GM23338 (cell line): ENCODE measurements at places on chromosomes 1 and 21.

DNA sequence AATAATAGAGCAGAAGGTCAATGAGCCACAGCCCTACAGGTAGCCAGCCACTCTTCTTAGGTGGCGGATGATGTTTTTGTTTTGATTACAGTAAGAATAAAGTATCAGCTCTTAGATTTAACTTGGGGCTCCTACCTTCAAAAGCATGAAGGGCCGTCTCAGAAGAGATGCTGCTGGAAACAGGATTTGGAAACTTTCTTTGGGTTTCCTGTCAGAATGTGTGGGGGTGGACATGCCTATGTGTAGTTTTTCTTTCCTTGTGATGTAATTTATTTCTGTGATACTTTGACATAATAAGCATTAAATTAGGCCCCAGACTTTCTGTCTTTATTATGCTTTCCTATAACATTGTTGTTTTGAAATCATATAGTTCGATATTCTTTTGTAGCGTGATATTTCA lies 1.5 kb downstream of the RAP1A start:
- no peak overlapping the region for H3K27ac ChIP-seq
- H3K4me1 ChIP-seq = peaks cover 19% of the 10 kb centered on the region
- H3K36me3 ChIP-seq = no peaks in the 10 kb centered on the region
- DNase-seq = no peak
- peak overlapping the region; percentile 86 for H3K4me3 ChIP-seq

GRCh38 chr1:110338309-110338885 lies 780 bp upstream of the RBM15 start:
- H3K4me3 ChIP-seq = peak overlapping the region; percentile 88
- H3K4me1 ChIP-seq = peaks cover 28% of the 10 kb centered on the region
- H3K27ac ChIP-seq = peak overlapping the region; percentile 87
- peak; percentile 86 for DNase-seq

DNA sequence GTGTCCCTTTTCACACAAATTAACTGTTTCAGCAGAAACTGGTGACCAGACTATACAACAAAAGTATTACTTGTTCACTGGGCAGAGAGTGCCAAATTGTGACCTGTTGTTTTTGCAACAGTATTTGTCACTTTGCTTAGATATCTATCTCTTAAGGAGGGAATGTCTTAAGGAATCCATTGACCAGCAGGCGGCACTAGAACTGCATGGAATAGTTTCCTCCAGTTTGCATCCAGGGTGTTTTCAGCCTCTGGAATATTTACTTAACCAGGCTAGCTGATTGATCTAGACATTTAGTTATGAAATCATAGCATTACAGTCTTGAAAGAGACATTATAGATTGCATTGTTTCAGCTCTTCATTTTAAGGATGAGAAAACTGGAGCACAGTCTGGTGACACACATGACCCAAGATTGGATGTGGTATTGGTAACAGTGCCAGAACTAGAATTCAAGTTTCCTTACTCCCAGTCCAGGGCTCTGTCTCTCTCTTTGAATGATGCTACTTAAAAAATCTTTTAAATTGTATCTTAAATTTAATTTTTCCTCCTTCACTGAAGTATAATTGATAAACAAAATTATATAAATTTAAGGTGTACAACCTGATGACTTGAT lies 16.9 kb downstream of the RPTN start:
- no peaks in the 10 kb centered on the region; the same call in 1 of the 2 replicates for H3K27me3 ChIP-seq
- peak; percentile 90 for DNase-seq
- H3K4me3 ChIP-seq = no peak overlapping the region
- H3K4me1 ChIP-seq = no peaks in the 10 kb centered on the region
- H3K36me3 ChIP-seq = no peaks in the 10 kb centered on the region

DNA sequence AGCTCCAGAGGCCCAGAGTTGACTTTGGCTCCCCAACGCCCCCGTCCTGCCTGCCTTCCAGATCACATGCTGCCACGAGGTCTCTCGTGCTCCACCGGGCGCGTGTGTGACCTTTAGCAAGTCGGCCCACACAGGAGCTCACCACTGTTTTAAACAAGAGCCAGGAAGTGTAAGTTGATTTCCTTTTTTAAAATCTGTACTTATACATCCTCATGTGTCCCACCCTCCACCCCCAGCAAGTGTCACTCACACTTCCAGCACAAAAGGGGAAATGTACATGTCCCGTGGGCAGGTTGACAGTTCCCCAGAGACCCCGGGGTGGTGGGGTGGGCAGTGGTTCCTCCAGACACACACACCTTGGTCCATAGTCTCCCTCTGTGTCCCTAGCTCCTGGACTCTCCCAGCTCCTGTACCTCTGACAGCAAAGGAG lies 84.4 kb downstream of the STUM start:
- DNase-seq = no peak
- no peaks in the 10 kb centered on the region for H3K27me3 ChIP-seq
- no peaks in the 10 kb centered on the region for H3K36me3 ChIP-seq

GRCh38 chr1:51969038-51969705 lies 21.3 kb downstream of the RAB3B start:
- peaks cover 15% of the 10 kb centered on the region for H3K36me3 ChIP-seq
- no peak for DNase-seq
- H3K4me3 ChIP-seq = no peak overlapping the region

DNA sequence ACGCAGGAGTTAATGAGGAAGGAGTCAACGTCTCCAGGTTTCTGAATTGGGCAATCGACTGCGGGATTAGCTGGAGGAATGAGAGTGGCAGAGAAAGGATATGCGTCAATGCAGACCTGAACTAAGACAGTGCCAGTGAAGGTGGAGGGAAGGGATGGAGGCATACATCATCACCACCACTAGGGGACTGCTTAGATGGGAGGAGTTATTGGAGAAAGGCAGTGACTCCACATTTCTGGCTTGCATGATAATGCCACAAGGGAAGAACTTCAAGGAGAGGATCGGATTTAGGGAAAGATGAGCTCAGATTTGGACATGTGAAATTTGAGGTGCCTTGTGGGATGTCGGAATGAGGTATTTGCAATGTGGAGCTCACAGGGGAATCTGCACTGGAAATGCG lies 17.5 kb downstream of the VASH2 start:
- peaks cover 95% of the 10 kb centered on the region for H3K36me3 ChIP-seq
- no peaks in the 10 kb centered on the region for H3K27me3 ChIP-seq
- H3K4me1 ChIP-seq = peaks cover 43% of the 10 kb centered on the region
- peak overlapping the region; percentile 88 for H3K27ac ChIP-seq

DNA sequence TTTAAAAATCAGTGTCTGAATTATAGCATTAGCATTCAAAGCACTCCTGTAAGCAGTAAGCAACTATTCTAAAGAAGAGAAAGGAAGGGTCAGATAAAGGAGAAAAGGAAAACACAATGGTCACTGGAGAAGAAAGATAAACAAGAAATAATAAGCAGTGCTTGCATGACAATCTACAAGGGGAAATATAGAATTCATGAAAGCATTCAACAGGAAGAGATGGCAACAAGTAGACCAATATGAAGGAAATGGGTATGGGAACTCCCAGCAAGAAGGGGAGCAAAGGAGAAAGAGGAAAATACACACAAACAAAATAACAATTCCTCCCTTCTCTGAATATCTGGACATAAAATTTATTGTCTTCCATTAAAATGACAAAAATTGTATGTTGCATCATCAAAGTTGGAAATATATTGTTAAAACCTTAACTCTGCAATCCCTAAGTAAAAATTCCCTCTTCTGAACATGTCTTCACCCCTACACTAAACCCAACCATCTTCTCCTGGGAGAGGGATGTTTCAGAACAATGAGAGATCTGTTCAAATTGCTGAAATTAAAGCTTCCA lies 206.3 kb upstream of the SAMSN1 start:
- DNase-seq = no peak
- no peak overlapping the region for H3K4me3 ChIP-seq
- H3K27ac ChIP-seq = no peak overlapping the region
- H3K4me1 ChIP-seq = no peaks in the 10 kb centered on the region

DNA sequence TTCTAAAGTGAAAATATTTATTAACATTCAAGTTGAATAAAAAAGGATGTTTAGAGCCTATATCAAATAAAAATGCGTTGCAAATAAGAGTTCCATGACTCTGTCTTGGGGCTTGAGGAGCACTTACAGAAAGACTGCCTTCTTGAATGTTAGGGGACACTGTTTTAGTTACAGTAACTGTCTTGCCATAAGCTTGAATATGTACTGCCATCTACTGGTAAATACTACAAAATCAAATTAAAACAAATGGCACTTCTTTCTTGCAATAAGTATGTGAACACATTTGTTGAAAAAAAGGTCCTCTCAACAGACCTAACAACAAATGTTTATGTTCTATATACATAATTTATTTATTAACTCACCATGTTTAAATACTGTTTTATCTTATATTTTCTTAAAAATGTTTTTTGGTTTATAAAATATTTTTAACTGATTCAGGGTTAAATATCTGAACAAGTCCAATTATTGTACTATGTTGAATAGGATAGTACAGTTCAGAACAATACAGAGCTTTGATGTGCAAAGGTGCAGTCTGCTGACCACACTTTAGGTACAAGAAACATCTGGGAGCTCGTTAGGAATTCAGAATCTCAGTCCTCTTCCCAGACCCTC lies 199.5 kb downstream of the LRRIQ3 start:
- H3K4me1 ChIP-seq = no peaks in the 10 kb centered on the region
- H3K27ac ChIP-seq = no peak overlapping the region
- no peak overlapping the region for H3K4me3 ChIP-seq
- DNase-seq = peak; percentile 67
- H3K27me3 ChIP-seq = no peaks in the 10 kb centered on the region
